PC-3 (cell line): ENCODE measurements at places on chromosomes 7 and 10.

GRCh38 chr7:5231811-5232484, 41.9 kb downstream of the WIPI2 start:
- no peak for DNase-seq

- peak; percentile 21 for DNase-seq
Measured at GRCh38 chr7:7323352-7323751, 141.0 kb downstream of the C1GALT1 start.

GRCh38 chr7:332646-333392, 42.8 kb downstream of the FOXL3 start:
- peak; percentile 80 for DNase-seq

GRCh38 chr10:78004215-78005026, 24.9 kb downstream of the POLR3A start:
- no peak for DNase-seq

GRCh38 chr7:113774182-113774807, 144.5 kb downstream of the PPP1R3A start:
- DNase-seq: peak; percentile 42

DNA sequence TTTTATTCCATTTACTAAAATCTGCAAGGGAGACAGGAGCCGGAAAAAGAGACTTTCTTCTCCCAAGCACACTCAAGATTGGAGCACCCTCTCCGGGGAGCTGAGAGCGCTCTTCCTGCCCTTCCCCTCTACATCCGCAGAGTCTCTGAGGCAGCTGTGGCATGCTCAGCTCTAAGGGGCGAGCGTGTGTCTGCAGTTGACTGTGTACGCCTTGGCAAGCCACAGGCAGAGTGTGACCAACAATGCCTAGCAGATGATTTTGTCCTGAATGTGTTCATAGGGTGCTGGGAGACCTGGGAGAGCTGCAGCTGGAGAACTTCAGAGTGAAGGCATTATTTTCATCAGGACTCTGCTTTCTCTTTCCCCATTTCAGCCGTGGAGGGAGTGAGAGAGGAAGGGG, 20.7 kb downstream of the MTURN start:
- DNase-seq: no peak

GRCh38 chr7:103690242-103690974, 244.4 kb upstream of the SLC26A5 start:
- no peak for DNase-seq

GRCh38 chr10:133058331-133059092, 29.2 kb upstream of the ADGRA1 start:
- DNase-seq: no peak

GRCh38 chr7:21782996-21783395, 162.7 kb downstream of the CDCA7L start:
- DNase-seq: no peak

GRCh38 chr7:85289279-85289678, 102.4 kb upstream of the SEMA3D start:
- no peak for DNase-seq

GRCh38 chr7:22566592-22566991, 66.6 kb upstream of the STEAP1B start:
- DNase-seq: no peak

DNA sequence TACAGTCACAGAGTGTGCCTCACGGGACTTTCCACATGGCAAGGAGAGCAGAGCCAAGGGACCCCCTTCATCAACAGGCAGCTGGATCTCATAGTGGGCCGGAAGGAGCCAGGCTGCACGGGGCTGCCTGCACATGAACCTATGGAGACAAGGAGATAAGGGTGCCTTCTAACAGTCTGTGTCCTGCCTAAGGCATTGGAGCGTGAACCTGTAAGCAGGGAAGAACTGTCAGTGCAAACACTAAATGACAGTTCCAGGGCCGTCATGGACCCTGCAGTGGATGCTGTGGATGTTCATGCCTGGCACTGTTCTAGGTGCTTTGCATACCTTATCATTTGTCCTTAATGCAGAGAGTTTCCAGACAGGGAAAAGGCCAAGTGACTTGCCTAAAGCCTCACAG, 85.9 kb downstream of the WIPF3 start:
- no peak for DNase-seq

GRCh38 chr7:55050281-55050680, 31.5 kb downstream of the EGFR start:
- no peak for DNase-seq

DNA sequence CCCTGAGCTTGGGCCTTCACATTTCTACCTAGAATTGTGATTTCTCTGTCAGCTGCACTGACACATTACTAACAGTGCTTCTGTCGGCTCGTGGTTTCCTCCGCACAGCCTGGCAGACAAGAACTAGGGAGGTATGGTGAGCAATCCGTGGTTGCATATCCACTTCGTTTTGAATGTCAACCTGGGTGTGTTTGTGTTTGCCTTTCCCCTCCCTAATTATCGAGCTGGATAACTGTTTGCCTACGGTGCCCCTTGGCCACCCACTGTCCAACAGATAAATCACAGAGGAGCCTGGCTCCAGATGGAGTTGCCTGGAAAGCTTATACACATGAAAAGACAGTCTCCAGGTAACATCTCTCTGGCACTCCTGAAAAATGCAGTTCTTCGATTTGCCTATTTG, 228.8 kb downstream of the TRIL start:
- peak; percentile 72 for DNase-seq

DNA sequence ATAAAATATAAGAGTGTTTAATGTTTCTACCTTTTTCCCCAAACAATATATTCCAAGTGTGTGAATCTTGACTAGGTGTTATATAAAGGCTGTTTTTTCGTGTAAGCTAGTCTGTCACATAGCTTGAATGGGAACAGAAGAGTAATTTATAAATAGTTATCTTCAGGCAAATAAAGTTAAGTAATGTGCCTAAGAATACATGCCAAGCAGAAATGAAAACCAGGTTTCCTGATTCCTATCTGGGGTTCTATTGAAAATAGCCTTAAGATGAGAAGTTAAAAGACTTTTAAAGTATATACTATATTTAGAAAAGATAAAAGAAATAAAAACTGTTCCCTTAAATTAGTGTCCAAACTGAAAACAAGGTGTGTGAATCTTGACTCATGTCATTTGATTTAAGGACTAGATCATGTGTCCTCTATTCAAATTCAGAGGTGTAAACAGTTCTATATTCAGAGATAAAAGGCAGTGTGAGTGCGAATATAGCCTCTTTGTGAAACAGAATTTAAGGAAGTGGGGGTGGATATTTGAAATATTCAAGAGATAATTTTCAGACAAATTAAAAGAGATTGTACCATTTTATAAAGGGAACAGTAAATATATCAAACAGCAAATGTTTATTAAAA, 247.5 kb downstream of the THSD7A start:
- no peak for DNase-seq

DNA sequence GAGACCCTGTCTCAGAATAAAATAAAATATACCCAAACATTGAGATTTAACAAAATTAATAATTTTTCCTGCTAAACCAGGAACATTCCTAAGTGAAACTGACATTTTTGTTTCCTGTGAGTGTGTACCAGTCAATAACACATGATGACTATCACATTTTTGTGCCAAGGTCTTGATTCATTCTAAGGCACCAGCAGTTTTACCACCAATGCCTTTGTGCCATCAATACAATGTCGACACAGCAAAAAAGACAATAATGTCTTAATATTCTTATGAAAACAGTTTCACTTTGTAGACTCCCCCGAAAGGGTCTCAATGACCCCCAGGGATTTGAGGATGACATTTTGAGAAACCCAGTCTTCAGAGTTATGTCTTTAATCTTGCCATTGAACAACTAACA, 7.2 kb upstream of the CADPS2 start:
- peak; percentile 47 for DNase-seq

GRCh38 chr7:24304494-24305095, 20.6 kb downstream of the NPY start:
- no peak for DNase-seq

DNA sequence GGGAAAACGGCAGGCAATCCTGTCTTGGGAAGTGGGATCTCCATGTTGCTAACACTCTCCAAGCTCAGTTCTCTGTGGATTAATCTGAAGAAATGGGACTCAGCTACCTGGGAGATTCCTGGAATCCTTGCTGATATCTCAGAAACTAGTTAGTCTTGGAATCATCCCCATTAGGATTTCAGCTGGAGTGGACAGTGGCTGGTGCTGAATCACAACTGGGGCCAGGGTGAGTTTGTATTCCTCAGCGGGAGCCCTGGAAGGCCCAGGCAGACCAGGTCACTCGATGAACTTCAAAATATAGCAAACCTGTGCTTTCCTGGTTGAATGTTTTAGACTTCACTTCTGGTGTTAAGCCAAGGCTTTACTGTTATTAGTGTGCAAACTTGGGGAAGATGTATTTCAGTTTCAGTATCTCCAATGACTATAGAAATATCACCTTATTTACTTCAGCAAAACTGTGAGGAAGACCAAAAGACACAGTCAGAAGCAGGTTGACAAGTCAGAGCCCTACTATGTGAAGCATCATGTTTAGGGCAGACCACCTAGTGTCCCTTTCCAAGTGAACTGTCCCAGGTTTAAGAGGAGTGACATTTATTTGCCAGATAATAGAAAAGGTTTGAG, 126.1 kb downstream of the AOAH start:
- peak; percentile 7 for DNase-seq

DNA sequence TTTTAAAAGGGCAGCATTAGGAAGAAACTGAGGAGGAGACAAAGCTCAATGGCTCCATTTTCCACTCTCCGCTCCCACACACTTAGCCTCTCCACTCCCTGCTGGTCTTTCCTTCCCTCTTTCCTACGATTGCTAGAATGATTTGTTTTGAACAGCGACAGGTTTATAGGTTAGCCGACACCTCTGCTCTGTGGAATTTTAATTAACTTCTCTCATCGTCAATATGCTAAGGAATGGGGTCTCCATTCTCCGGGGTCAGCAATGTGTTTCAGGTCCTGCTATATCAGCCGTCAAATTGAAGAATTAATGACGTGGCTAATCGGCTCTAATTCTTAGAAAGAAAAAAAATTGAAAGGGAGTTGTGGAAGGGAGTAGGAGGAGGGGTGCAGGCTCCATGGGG, 28.9 kb downstream of the FBXW4 start:
- DNase-seq: no peak

- no peak for DNase-seq
Measured at GRCh38 chr7:45129181-45129800, 17.8 kb upstream of the TBRG4 start.

DNA sequence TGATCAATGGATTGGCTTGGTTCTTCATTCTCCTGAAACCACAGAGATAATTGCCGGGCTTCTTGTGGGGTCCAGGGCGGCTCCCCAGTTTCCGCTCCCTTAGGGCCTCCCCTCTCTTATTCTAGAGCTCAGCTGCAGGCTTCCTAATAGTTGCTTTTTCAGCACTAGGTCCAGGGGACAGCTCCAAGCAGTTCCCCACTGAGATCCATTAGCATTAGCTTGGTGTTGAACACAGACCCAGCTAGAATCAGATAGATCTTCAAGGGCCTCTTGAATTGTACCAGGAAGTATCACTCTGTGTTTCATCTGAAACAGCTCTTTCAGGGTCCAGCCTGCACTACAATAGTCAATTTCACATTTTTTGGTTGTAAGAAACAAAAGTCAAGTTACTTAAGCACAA, 238.7 kb downstream of the SEC23IP start:
- peak; percentile 44 for DNase-seq

GRCh38 chr10:80275756-80276155, 13.7 kb downstream of the MAT1A start:
- no peak for DNase-seq

GRCh38 chr10:43160921-43161255, 22.6 kb downstream of the CSGALNACT2 start:
- no peak for DNase-seq

- no peak for DNase-seq
Measured at GRCh38 chr10:122368502-122369254, 5.8 kb upstream of the PLEKHA1 start.

DNA sequence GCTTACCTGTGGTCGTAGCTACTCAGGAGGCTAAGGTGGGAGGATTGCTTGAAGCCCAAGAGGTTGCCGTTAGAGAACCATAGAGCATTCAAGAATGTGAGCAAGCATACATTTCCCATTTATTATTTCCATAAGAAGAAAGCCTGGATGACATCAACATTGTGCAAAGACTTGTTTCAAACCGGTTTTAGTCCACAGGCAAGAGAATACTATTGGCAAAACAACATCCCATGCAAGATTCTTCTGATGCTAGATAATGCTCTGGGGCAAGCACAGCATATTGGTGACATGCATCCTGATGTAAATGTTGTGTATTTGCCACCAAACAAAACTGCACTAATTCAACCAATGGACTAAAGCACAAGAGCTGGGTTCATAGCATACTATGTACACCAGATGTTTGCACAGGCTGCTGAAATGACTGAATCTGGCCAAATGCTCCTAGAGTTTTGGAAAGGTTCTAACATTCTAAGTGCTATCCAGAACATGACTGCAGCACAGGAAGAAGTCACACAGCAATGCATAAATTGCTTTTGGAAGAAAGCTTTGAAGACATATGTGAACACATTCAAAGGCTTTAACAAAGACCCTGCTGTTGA, 42.6 kb downstream of the OTUD1 start:
- DNase-seq: no peak

DNA sequence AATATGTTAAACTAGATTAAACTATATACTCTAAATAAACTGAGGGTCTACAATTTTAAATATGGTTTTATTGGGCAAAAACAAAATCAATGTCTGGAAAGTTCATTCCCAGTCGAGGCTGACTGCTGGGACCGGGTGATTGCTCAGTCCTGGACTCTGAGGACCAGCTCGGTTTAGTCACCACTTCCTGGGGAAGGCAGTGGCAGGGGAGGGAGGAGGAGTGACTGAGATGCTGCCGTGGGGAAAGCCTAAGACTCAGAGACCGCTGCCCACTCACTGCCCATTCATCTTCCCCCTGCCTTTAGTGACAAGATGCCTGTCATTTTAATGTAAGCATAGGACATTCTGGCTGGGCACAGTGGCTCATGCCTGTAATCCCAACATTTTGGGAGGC, 29.0 kb downstream of the ATOH7 start:
- DNase-seq: peak; percentile 79

GRCh38 chr7:139124084-139124914, 14.8 kb upstream of the ZC3HAV1 start:
- no peak for DNase-seq

GRCh38 chr10:125064681-125065492, 95.5 kb downstream of the CTBP2 start:
- DNase-seq: peak; percentile 96

DNA sequence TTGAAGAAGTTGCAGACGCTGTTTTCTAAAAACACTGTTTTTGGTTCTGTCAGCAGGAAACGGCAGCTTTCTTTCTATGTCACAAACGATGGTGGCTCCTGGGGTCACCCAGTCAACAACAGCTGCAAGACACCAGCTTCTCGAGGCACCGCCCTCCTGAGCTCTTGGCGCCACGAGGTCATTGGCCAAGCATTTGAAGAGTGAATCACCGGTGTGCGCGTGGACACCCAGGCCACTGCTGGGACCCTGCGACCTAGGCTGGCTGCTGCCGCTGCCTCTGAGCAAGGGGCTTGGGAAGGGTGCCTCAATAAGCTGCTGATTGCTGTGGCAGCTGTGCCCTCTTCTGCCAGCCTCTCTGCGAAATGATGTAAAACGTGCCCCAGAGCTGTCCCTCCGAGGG, 22.5 kb upstream of the VIPR2 start:
- no peak for DNase-seq

DNA sequence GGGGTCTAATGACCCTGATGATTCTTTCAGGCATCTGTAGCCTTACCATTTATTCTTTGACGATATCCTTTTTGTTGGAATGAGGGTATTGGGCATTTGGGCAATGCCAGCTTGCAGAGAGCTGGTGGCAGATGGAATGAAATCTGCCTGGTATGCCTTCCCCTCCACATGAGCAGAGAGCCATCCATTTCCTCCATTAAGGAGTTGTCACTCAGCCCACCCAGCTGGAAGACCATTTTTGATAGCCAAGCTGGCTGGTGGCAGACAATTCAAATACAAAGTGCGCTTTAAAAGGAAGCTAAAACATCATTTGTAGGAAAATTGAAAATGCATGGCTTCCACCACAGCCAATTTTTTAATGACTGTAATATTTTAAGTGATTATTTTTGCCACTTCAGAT, 240.1 kb upstream of the SLC26A5 start:
- DNase-seq: no peak
